GM06990 (cell line): ENCODE measurements at places on chromosomes 2 and 18.

DNA sequence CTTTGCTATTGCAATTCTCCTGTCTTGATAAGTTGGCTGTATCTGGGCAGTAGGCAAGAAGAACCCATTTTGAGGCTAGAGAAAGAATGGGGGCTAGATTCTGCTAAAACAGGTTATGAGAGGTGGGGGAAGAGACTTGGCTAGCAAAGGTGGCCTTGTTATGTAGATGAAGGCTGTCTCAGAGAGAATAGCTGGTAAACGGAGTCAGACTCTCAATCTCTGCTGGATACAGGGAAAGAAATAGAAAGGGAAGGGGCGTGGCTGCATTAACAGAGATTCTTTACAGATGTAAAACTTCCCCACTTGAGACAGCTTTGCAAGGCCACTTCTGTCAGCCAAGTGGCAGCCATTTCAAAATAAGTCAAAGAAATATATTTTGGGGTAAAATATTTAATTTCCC is 38.1 kb upstream of the ARHGAP25 start:
- DNase-seq, result no peak

DNA sequence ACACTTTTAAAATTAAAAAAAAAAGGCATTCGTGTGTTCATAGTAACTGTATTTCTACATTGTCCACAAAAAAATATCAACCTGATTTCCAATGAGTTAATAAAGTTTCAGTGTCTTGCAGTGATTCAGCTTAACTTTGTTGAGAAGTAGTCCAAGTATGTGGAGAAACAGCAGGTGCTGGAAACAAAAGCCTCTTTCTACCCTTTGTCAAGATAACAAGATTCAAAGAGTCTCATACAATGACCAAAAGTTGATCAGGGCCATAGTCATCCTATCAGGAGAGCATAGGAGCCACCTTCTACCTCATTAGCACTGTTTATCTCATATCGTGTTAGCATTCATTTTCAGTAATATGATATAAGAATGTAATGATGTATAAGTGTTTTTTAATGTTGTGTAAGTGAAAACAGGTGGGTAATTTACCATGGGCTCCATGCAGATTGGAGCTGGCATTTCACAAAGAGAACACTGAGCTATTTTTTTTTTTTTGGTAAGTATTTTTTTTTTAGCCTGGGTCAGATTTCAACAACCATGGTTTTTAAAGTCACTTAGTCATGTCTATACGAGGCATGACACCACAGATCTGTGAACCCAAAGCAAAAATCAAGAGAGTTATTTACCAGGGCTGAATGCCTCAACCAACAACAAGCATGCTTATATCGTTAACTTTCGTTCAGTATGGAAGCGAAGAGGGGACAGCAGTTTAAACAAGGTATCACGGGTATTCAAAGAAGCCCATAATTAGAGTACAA is 165.0 kb upstream of the ZNF521 start:
- no peak for DNase-seq

- no peak for DNase-seq
Measured at GRCh38 chr2:240857039-240858008, 11.3 kb upstream of the AGXT start.

DNA sequence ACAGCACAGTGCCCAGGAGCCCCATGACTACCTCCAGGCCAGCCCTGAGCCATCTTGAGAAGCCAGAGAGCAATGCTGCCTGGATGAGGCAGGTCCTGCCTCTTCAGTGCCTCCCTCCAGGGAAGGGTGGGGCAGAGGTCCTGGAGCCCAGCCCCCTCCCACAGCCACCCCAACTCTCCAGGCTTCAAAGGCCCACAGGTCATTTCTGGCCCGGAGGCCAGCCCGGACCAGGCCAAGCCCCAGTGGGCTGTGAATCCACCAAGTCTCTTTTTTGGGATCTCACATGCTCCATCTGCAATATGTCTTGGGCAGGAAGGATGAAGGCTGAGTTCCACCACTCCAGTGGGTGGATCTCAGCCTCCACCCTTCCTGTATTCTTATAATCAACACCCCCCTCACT is 36.7 kb downstream of the SDC1 start:
- DNase-seq, result no peak

DNA sequence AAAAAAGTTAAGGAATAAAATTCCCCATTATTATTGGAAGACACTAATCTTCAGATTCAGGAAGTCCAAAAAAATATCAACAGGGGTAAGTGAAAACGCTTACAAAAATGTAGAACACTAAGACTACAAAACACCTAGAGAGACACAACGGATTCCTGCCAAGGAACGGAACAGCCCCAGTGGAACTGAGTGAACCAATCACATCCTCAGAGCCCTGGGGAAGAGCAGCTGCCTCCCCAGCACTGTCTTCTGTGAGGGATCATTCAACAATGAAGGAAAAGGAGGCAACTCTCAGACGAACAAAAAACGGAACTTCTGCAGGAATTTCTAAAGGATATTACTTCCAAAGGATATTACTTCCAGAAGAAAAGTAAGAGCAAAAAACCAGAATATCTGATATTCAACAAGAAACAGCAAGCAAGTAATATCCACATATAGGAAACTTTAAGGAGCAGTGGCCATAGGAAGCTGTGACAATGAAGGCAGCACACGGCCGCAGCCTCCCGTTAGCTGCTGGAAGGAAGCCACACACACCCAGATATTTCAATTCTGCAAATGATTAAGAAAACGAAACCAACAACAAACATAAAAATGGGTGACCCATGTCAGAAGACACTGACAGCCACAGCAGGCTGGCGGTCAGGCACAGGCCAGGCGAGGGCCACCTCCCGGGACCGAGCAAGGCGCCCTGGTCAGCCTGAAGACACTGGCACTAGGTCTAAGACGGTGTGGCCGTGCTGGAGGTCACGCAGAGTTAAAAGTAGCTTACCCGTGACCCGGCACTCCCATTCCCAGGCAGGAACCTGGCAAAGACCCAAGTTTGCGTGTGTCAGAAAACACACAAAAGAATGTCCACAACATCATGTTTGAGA is 81.8 kb downstream of the HDAC4 start:
- no peak for DNase-seq
